ENCODE measurements at places on chromosomes 3 and 15.

DNA sequence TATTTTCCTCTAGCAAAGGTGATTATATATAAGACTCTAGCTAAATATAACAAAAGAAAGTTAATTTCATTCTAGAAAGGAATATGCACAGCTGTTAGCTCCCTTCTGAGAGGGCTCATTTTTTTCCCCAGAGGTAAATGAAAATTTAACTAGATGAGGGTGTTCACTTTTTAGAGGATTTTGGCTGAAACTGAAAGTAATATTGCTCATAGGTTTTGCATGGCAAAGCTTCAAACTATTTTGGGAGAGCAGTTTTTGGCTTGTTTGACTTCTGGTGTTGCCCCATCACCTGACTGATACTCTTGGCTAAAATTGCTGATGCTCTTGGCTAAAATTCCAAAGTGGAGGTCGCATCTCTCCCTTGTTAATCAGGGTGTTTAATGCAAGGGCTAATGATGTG lies 311.9 kb downstream of the EDEM1 start:
- no peak for DNase-seq

- DNase-seq, result peak; percentile 37
Observed at GRCh38 chr15:83854321-83854720, 200.4 kb downstream of the ADAMTSL3 start.

DNA sequence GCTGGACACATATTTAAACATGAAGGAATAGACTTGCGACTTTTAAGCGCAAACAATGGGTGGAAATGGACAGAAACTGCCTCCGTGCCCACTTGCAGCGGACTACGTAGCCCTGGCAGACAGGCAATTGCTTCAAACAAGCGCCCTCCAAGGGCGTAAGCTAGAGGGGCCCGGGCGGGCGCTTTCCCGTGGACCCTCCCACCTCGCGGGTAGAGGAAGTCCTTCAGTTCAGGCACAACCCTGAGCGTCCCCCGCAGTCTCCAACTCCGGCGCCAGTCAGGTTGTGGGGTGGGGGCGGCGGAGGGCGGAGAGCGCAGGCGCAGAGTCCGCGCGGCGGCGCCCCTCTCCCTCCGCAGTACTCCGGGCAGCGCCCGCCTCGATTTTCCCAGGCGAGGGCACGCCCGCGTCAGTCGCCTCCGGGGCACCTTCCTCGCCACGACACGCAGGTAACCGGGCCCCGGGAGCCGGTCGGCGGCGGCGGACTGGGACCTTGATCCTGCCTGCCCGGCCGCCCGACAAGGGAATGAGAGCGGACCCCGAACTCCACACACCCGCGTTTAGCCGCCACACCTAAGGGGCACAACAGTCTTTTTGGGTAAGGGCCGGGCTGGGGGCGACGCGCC lies at the start of gene SLC35G2:
Gene SLC35G2 (plus strand): TSS at position 358 of the 623 bp plus-strand sequence. CDS start 35,335 bp downstream, outside the sequence.
- DNase-seq, result peak; percentile 52

DNA sequence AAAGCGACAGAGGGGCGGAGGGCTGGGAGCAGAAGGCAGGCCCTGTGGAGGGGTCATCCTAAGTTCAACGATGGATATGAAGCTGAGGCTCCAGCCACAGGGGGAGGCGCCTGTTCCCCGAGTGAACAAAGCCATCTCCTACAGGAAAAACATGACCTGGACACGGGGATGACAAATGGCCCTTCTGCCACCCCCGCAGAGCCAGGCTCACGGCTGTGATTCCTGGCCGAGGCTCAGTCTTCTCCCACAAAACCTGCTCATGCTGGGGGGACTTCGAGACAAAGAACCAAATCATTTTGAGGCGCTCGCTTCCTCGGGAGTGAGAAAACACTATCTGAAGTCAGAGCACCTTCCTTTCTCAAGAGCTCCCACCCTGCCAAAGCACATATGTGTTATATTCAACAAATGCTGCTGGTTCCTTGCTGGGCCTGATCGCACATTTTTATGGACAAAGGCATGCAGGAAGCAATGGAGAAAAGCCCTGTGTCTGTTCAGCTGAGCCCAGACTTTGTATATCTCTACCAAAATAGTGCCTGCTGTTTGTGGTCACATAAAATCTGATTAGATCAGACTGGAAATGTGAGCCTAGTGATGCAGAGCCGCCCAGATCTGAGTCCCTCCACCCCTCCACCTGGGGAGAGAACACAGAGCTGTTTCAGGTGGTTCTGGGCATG lies 5.6 kb downstream of the RBP1 start:
- peak; percentile 65 for DNase-seq

DNA sequence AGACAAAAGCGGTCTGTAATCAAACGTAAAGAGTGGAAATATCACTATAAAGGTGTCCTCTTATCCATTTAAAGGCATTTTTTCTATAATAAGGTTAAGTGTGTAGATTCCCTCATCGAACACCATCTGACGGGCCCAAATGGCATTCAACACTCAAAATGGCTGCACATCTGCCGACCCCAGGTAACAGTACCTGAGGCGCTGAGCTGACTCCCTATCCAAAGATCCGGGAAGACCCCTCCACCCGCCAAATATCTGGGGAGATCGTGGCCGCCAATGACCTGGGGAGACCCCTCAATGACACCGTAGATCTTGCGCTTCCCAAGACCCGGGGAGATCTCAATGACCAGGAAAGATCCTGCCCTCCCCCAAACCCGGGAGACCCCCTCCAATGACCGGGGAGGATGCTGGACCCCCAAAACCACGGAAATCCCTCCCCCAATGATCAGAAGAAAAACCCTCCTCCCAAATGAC lies 476 bp downstream of the IP6K2 start:
- no peak for DNase-seq

GRCh38 chr3:50950591-50950990 lies 275.9 kb downstream of the DOCK3 start:
- no peak for DNase-seq

GRCh38 chr15:69117431-69117871 lies 43.0 kb upstream of the GLCE start:
- DNase-seq, result no peak

- no peak for DNase-seq
Observed at GRCh38 chr3:118942671-118943070, 92.0 kb downstream of the IGSF11 start.

DNA sequence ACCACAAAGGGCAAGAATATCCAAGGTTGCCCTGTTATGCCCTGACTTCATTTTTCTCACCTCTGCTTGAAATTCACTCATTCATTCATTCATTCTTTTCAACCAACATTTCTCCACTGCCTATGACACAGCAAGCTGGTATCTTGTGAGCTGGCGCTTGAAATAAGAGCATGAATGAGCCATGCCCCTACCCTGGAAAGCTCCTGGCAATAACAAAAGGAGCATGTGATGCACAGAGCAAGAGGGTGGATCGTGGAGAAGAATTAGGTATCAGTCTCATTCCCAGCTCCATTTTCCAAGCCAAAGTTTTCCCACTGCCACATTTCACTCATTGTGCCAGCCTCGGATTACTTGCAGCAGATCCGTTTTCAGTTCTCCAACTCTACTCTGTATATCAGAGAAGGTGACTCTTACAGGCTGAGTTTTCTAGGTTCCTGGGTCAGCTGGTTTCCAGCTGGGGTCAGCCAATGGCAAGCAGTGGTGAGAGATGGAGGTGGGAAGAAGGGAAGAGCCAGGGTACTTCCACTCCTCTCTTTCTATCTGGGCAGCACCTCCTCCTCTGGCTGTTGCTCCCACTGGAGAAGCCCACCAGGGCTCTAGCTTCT lies 144.8 kb downstream of the SUCLG2 start:
- DNase-seq, result peak; percentile 6

DNA sequence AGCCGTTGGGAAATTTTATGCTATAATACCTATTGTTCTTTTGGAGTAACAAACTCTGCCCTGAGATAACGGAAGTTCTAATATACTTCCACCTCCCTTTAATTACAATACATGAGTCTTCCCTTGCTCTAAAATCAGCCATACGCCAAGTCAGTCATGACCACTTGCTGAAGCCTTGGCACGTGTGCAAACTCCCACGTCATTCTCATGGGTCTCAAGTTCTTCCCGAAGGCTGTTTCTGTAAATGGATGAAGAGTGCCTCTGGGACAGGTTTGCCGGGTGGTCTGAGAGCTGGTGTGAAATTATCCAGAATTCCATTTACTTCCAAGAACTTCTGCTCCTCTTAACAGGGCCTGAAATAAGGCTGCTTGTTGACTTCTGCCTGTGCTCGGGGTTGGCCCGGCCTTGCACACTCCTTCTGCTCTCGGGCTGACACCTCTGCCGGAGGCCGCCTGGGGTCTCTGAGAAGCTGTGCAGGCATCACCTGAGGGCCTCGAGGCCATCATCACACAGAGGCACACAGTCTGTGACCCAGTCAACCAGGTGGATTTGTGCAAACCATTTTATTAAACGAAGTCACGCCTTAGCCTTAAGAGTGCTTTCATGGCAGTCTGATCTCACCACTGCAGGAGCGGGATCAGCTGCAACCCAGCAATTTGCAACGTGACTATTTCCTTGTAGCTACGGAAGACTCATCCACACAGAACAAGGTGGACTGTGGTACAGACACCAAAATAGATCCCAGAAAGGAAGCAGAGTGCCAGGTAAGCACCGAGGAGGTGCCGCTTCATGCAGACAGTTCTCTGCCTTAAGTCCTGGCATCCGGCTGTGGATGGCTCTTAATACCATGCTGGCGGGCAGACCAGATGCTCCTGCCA lies 120.1 kb downstream of the ADAMTS17 start:
- DNase-seq, result no peak

GRCh38 chr15:48858401-48858800 lies 19.5 kb upstream of the EID1 start:
- peak; percentile 70 for DNase-seq

DNA sequence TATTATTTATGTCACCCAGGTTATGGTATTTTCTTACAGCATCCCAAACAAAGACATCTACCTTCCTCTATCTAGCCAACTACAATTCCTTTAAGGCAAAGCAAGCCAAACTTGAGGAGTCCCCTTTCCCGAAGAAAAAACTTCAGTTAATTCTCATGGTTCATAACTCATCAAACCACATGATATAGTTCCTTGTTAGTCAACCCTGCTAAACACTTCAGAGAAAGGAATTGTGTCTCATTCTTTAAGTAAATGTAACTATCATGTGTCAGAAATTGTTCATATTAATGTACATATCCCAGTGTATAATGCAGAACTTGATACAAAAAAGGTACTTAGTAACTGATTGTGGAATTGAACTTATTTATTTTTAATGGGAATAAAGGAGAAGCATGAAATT lies 44.4 kb downstream of the ST3GAL6 start:
- DNase-seq, result no peak

- DNase-seq, result no peak
Observed at GRCh38 chr3:61914276-61914675, 352.9 kb downstream of the PTPRG start.

GRCh38 chr15:32028921-32029320 lies 1.4 kb upstream of the CHRNA7 start:
- DNase-seq, result no peak

DNA sequence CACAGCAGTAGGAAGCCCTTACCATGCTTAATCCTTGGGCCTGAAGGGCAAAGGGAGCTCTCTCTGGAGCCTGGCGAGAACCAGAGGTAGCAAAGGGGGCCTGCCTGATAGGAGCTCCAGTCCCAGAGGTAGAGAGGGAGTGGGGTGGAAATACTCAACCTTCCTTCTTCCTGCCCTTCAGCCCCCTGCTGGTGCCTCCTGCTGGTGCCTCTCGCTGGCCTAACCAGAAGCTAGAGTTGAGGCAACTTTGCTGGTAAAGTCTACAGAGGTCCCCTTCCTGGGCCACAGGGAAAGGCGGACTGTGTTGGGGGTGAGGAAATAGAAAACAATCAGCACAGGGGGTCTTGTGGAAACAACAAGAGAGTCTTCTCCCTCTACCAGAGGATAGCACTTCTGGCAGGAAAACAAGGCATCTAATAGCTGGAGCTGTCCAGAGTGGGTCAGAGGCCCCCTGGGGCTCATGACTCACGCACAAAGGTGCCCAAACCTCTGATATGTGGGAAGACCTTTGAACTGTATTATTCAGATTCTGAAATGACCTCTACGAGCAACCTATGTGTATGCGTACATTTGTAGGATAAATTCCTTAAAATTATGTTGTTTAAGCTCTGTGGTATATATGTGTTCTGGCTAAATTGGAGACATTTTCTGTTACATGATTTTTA lies 133.9 kb downstream of the LRRC28 start:
- no peak for DNase-seq

GRCh38 chr3:64809086-64809485 lies 121.3 kb upstream of the ADAMTS9 start:
- DNase-seq, result no peak

GRCh38 chr15:57309856-57310760 lies 66.2 kb upstream of the CGNL1 start:
- no peak for DNase-seq

DNA sequence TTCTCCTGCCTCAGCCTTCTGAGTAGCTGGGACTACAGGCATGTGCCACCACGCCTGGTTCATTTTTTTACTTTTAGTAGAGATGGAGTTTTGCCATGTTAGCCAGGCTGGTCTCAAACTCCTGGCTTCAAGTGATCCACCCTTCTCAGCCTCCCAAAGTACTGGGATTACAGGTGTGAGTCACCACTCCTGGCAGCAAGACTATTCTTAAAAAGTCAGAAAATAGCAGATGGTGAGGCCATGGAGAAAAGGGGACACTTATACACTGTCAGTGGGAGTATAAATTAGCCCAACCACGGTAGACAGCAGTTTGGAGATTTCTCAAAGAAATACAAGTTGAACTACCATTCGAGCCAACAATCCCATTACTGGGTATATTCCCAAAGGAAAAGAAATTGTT lies 603.3 kb upstream of the TBL1XR1 start:
- DNase-seq, result peak; percentile 35

DNA sequence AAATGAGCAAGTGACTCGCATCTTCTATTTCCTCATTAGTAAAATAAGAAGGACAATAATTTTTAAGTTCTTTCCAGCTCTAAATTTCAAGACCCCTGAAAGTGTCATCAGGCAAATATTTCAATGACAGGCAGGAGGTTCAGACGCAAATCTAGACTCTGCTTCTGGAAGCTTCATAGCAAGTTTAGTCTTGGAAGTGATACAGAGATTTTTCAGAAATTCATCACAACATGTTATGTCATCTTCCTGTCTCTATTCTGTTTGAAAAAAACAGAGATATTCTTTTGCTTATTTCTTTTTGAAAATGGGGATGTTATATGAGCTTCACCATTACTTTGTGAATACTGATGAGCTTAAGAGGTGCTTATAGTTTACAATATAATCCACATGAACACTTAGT lies 74.0 kb downstream of the C3orf85 start:
- DNase-seq, result no peak

GRCh38 chr15:69377216-69377970 lies 36.8 kb upstream of the KIF23 start:
- no peak for DNase-seq

- DNase-seq, result peak; percentile 95
Observed at GRCh38 chr3:146503461-146504202, 34.3 kb upstream of the PLSCR2 start.

DNA sequence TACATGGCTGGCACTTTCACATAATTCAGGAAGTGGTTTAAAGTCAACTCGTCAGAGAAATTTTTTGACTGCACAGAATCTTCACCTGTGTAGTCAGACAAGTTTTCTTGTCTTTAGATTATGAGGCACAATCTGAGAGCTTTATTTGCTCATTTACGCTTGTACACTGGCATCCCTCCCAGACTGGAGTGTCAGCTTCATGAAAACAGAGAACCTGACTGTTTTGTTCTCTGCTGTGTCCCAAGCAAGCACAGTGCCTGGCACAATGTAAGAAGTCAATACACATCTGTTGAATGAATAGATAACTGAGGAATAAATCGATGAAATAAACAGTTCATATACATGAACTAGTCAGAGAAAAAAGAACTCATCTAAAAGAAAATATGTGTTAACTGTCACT lies 846.1 kb upstream of the CFAP20DC start:
- no peak for DNase-seq
